ENCODE measurements at places on chromosomes 5 and 9.
A peak's percentile ranks its signal among the peaks of the same experiment; 100 is the strongest.

DNA sequence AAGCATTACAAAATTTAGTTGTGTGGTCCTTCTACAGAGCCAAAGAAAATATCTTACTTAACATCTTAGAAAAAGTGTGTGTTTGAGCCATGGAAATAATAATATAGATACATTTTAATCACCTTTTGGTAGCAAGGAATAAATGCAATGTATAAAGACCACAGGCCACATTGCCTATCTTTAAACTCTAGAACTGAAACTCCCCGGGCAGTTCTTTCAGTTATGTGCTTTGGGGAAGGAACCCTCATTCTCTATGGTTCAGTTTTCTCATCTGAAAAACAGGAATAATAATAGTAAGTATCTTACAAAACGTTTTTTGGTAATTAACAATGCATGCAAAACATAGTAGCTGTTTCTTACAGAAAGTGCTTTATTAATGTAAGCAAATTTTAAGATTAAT is 67.8 kb upstream of the GABRB2 start:
- no peak for DNase-seq

DNA sequence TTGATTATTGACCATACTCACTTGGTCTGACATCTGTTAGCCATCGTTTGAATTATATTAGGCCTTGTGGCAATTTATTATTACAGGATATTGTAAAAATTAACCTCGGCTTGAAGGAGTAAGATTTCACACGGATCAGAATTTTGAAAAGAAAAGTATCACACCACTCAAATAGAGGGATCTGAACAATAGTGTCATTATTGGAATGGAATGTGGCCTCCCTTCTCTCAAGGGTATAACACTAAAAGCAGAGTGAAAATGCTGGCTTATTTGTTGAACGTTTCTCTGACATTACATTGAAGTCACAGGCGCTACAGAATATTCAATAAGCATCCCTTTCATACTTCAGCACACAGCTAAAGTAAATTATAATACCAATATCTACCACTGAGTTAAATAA is 509.3 kb downstream of the CTNND2 start:
- no peak for DNase-seq

DNA sequence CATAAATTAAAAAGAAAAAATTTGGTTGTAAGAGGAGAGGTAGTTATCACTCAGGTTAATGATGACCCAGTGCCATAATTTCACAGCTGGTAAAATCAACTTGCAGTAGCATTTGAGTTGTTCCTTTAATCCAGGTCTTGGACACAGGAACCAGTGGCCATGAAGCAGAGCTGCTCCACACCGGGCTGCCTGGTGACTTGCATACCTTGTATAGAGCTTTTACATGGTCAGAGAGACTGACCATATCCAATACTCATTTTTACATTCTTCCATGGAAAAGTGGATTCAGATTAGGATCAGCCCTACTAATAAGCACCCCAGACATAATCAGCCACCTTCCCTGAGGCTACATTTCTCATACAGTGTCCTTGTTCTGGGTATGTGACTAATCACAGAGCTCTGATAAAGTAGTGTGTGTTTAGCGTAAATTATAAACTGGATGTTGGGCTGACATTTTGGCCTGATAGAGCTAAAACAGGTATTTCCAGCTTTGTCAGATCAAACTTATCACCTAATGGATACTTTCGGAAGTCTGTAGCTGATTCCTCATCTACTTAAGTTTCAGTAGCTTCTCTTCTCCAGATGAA is 77.0 kb upstream of the ZSWIM6 start:
- no peak for DNase-seq

GRCh38 chr9:16413509-16414016 is 456.9 kb downstream of the BNC2 start:
- no peak for DNase-seq

- DNase-seq: no peak
Observed at GRCh38 chr5:42250-42649, 49.7 kb upstream of the PLEKHG4B start.

GRCh38 chr5:111385970-111386831 is 126.1 kb downstream of the STARD4 start:
- no peak for DNase-seq

- DNase-seq: no peak
Observed at GRCh38 chr5:172200476-172200875, 6.5 kb downstream of the EFCAB9 start.

GRCh38 chr9:112198646-112199045 is 23.5 kb upstream of the SUSD1 start:
- DNase-seq: no peak

DNA sequence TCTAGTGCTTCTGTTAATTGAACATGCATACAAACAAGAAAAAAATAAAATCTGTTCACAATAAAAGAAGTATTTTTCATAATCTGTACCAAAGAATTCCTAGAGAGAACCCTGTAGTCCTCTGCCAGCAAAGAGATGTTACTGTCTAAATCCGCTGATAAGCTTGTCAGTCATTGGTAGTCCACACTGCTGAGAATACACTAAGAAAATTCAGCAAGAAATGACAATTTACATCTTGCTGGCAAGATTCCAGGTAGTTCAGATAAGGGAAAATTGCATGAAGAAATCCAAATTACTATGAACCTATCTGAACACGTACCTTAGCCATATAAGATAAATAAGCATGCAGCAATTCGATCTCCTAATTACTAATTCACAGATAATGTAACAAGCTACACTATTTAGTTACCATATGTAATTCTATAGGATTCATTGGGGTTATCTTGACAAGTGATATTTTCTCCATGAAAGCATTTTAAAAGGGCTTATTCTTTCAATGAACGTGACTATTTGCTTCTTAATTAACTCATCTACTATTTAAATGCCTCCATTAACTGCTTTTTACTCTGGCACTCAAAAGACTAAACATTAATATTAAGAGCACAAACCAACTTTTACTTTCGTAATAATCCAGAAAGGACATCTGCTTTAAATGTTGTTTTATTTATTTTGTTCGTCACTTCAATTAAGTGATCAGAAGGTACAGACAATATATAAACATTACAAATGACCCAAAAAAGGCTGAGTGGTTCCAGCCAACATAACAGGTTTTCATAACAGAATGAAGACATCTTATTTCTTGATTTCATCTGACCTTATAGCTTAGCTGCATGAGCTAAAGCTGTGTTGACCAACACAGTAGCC is 9.7 kb downstream of the MPDZ start:
- no peak for DNase-seq

DNA sequence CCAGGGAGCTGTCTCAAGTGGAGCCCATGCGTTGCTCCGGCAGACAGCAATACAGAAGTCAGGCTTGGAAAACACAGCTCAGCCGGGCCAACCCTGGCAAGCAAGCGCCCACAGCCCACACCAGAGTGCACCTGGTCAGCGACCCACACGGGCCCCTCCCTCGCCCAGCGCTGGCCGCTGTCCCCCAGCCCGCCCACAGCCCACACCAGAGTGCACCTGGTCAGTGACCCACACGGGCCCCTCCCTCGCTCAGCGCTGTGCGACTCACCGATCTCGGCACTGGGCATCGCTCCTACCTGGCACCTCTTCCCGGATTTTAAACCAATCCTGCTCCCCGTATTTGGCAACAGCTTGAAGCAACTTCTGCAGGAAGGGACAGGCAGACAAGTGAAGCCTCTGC is 12.8 kb downstream of the SNAPC4 start:
- no peak for DNase-seq

GRCh38 chr5:151569132-151570046 is 21.7 kb downstream of the FAT2 start:
- no peak for DNase-seq

GRCh38 chr5:111765613-111766571 is 8.9 kb upstream of the NREP start:
- no peak for DNase-seq

- no peak for DNase-seq
Observed at GRCh38 chr5:107744418-107745330, 73.9 kb upstream of the EFNA5 start.

DNA sequence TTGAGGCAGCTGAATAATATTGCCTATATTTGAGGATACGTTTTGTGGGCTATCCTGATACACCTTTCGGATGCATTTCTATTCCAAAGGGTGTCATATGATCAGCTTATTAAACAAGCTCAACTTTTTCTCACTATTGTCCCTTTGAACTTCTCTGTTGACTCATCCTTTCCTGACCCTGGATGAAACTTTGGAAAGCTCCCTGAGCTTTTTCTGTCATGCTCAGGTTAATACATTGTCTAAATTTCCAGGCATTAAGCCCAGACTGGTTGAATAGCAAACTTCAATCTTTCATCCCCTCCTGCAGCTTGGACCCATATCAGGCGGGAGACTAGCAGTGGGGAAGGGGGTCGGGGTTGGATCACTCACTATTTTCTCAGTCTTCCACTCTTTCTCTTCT is 104.9 kb upstream of the PTPN3 start:
- no peak for DNase-seq

DNA sequence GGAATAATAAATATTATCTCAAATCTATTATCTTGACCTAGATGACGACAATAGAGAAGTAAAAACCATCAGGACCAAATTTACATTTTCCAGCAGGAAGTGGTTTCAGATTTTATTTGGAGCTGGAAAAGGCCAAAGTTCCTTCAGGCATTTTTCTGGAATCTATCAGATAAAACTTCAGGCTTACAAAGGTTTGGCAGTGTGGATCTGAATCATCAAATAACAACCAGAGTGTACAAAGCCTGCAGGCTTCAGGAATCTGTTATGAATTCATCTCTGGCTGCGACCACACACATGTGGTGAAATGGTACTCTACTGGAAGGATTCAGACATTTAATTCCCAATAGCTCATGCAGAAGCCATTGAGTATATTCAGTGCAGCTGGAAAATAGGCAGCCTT is 726.4 kb upstream of the GRAMD2B start:
- no peak for DNase-seq

DNA sequence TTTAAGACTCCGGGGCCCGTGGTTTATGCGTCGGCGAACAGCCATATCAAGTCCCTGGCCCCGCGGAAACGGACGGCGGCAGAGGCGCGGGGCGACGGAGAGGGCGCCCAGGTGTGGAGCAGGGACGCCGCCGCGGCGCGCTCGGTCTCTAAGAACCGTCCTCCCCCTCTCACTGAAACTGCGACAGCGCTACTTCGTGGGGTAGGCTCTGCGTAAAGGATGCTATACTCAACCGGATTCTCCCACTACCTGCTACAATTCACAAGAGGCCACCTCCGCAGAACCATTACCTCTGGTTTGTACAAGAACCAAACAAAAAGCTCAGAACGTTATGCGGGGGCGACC is 404 bp downstream of the MRNIP start:
- DNase-seq: no peak

GRCh38 chr5:42423285-42424165 is at the start of gene GHR:
Gene GHR, plus strand, starts transcription at chr5:42423439. Its CDS starts 142,436 bp downstream, at chr5:42565875.
- DNase-seq: peak; percentile 58

GRCh38 chr9:134172198-134173126 is 8.1 kb upstream of the RNU6ATAC start:
- DNase-seq: no peak

DNA sequence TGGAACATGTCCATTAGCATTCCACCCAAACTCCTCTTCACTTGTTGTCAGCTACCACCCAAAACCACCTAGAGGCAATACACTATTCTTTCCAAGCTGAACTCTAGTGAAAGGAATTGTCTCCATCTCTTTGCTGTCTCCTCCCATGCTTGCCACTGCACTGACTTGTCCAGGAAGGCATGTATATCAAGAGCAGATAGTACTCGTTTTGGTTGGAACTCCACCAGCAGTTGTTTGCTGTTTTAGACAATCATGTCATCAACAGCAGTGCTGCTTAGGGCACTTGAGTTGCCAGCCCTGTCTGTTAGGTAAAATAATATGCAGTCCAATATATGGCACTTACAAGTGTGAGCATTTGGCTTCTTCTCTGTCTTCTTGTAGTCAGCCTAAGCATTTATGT is 80.0 kb upstream of the SAP30L start:
- DNase-seq: no peak

DNA sequence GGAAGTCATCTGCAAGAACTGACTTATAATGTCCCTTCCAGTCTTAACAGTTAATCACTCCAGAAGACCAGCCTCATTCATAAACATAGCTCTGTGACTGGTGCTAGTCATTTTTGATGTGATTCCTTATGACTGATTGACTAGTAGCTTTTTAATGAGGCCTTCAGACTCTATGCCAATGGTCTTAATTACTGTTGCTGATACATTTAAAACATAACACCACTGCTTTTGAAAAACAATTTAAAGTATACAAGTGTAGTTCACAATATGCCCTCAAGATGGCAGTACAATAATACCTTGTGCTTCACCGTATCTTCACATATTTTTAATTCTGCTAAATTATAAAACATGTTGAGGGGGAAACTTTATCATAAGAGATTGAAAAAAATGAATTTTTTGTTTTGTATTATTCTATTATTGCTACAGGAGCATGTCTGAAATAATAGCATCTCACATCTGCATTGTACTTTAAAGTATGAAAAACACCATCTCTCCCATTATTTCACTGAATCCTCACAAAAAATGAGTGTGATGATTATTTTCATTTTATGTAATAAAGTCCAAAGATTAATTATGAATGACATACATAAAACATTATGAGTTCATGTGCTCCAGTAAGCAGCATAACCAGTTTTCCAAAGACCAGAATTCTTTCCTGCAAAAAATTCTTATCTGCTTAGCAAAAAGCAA is 55.2 kb upstream of the SHISAL2B start:
- peak; percentile 28 for DNase-seq

- no peak for DNase-seq
Observed at GRCh38 chr9:130933114-130934046, 5.7 kb downstream of the FIBCD1 start.

DNA sequence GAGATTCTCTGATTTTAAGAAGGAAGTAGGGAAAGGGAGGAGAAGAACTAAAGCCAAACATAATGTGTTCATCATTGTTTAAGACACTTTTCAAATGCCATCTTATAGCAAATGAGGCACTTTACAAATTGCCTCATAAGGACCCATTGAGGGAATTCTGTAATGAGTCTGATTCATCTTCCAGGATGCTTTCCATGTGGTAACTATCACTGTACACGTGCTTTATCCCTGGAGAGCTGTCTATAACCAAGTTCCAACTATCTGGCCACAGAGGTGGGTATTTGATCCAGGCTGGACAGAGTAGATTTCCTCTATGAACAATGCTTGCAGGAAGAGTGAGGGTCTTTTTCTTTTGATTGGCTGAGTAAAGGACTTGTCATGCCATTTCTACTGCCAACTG is 183.5 kb upstream of the NFIB start:
- DNase-seq: no peak

- DNase-seq: no peak
Observed at GRCh38 chr9:122246666-122247065, 17.9 kb upstream of the LHX6 start.

- no peak for DNase-seq
Observed at GRCh38 chr9:125119643-125120286, 23.6 kb downstream of the SCAI start.
